ENCODE measurements at places on chromosomes 4 and X.
A peak's percentile ranks its signal among the peaks of the same experiment; 100 is the strongest.

DNA sequence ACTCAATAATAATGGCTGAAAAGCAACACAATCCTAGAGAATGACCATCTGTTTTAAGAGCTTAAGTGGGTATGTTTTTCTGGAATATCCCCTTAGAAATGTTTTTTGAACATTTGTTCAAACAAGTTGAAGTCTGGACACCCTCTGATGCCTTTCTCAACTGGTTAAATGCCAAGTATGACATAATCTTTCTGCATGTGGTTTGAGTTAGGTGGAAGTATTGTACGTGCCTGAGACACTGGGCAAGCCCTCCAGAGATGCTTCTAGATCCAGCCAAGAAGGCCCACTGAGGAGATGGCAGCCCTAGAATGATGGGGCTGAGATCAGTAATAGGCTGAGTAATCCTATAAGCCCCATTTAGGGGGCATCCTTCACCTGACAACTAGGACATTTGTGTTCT lies 493.1 kb downstream of the MAGEE1 start:
- no peak for DNase-seq

DNA sequence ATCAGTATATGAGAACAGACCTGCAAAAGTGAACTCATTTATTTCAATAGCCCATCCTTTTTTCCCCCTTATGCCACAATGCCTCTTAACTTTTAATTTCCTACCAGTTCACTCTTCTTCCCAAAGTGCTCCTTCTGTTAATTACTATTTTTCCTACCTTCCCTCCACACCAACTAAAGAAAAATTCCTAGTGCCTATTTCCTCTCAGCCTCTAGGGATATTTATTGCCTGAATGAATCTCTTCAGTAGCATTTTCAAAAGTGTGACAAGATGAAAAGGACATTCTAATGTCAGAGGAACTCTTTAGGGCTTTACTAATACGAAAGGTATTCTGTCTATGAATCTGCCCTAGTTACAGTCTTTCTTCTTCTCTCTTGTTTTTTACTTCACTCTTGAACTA lies 181.1 kb upstream of the SPRY1 start:
- no peak for DNase-seq

DNA sequence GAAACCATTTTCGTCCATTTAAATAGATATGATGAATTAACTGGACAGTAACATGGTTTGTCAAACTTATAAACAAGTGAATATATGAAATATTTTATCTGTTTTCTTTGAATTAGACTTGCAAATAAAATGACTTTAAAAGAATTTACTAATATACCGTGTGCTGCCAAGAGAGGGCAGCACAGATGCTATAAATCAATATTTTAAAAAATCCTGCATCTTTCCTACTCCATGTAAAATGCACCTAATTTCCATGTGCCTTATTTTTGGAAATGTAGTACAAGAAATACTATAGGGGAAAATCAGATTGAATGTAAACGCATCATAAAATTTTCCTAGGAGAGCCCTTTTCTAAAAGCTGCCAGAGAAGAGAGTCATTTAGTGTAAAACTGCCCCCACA lies 62.2 kb downstream of the PRKX start:
- peak; percentile 0 for DNase-seq

DNA sequence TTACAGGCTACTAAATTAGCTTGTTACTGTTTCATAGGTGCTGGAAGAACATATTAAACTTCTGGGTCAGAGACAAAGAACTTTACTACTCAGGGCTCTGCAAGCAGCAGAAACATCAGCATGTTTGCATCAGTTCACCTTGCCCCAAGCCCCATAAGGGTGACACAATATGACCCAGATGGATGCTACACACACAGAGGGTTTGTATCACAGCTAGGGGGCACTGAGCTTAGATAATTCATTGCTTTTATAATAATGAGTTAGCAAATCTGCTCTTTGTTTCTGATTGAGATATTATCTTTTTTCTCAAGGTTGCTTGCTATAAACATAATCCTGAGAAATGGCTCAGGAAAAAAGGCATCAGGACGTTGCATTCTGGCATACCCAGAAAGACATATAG lies 4.8 kb upstream of the SYNPO2 start:
- DNase-seq = no peak

GRCh38 chr4:187993827-187994226 lies 1.7 kb upstream of the ZFP42 start:
- no peak for DNase-seq

GRCh38 chrX:32480019-32480418 lies 731.3 kb downstream of the DMD start:
- DNase-seq = no peak

DNA sequence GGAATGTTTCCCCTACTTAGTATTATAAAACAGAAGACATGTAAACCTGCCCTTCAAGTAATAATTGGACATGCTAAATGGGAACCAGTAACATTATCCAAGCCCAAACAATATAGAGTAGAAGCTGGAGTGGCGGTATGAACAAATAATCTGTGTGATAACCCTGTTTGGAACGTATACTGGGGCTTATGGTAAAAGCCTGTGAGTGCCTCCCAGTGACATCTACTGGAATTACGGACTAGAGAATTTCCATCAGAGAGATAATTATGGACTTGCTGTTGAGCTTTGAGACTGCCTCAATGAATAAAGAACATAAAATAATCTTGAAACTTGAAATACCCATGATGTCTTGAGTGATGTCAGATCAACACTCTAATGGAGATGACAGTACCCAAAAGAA lies 406.3 kb upstream of the GRIA3 start:
- DNase-seq = no peak
